ENCODE measurements at places on chromosomes 3 and 15. TPM values are rescaled to one million over a fixed set of nuclear protein-coding genes. Genes with fewer than 3 reads are reported as not detected.

Gene NANOGP8
- 2.1 TPM for total RNA-seq

DNA sequence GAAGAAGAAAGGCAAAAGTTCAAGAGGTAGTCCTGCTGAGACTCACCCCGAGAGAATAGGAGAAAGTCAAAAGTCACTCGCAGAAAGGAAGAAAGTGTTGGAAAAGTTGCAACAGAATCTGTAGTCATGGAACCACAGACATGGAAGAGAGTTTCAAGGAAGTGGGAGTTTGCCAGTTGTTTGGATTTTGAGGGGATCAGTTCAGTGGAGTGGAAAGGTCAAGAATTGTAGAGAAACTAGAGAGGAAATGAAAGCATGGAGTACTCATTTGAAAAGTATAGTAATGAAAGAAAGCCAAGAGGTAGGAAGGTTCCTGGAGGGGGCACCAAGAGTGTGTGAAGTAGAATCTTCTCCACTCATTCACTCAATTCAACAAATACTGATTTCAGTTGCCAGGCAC lies 34.7 kb downstream of the SPTSSB start:
- DNase-seq = no peak

Gene FMN1
- total RNA-seq = 47.3 TPM

DNA sequence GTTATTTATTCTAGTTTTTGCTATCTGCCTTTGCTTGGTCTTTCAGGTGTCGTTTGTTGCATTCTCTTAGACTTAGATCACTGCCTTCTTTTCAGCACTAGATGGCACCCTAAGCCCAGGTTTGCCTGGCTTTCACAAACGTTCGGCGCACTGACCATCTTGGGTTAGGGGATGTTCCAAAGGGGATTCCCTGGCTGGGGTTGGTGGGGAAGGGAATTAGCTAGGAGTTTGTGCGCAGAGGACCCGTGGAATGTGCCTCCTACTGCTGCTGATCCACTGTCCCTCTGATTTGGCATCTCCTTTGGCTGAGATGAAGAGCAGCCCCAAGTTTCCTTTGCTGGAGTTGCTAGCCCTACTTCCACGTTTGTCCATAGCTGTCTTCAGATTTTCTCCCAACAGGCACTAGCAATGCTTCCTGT lies 33.9 kb downstream of the PFN2 start:
- DNase-seq = no peak

- DNase-seq = no peak
These were observed 228.5 kb downstream of the ARPP21 start for GRCh38 chr3:35867791-35868190.
